ENCODE measurements at places on chromosomes 12 and 14. TPM values are rescaled to one million over a fixed set of nuclear protein-coding genes. Genes with fewer than 3 reads are reported as not detected.

BATF gene
- not detected for total RNA-seq

HAL gene
- total RNA-seq = under 0.01 TPM

SPX gene
- 0.25 TPM for total RNA-seq

ADAMTS20 gene
- total RNA-seq = 0.25 TPM

CATSPERB gene
- 0.74 TPM for total RNA-seq

CACNA2D4 gene
- total RNA-seq = not detected

ZNF641 gene
- 34.4 TPM for total RNA-seq

HSPB8 gene
- total RNA-seq = 1.2 TPM

GZMH gene
- not detected for total RNA-seq

All from temporal lobe (tissue), 4 donors.